ENCODE measurements at places on chromosomes 5 and 9. TPM values are rescaled to one million over a fixed set of nuclear protein-coding genes. Genes with fewer than 3 reads are reported as not detected.
A peak's percentile ranks its signal among the peaks of the same experiment; 100 is the strongest.

The ANXA2R gene
- total RNA-seq: 45.6 TPM

The ASB6 gene
- 28.5 TPM for total RNA-seq

The LAMC3 gene
- total RNA-seq: 1.7 TPM

The CDH6 gene
- total RNA-seq: not detected

The OBP2B gene
- not detected for total RNA-seq

The ANKRD34B gene
- not detected for total RNA-seq

The DRD1 gene
- total RNA-seq: not detected

The PRSS3 gene
- total RNA-seq: not detected

The CAMK4 gene
- total RNA-seq: 202 TPM

The SHISAL2B gene
- not detected for total RNA-seq

DNA sequence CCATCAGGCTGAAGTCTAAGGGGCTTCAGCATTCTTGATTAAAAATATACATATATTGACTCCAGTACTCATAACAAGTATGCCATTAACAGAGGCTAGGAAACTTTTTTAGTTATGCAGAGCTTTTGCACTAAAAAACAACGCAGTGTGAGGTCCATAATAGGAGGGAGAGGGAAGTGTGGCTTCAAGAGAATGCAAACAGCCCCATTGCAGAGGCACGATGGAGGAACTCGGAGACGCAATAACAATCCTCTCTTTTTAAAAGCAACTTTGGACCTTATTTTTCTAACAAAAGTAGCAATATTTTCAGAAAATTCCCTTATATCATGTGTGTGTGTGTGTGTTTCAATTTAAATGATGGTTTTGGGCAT, 150.0 kb upstream of the PTCH1 start:
- no peak overlapping the region for H3K4me3 ChIP-seq

GRCh38 chr9:125444166-125444565, 182.5 kb downstream of the GAPVD1 start:
- peaks cover 38% of the 10 kb centered on the region for H3K36me3 ChIP-seq
- H3K27ac ChIP-seq: no peak overlapping the region
- H3K4me3 ChIP-seq: no peak overlapping the region
- H3K4me1 ChIP-seq: no peaks in the 10 kb centered on the region

DNA sequence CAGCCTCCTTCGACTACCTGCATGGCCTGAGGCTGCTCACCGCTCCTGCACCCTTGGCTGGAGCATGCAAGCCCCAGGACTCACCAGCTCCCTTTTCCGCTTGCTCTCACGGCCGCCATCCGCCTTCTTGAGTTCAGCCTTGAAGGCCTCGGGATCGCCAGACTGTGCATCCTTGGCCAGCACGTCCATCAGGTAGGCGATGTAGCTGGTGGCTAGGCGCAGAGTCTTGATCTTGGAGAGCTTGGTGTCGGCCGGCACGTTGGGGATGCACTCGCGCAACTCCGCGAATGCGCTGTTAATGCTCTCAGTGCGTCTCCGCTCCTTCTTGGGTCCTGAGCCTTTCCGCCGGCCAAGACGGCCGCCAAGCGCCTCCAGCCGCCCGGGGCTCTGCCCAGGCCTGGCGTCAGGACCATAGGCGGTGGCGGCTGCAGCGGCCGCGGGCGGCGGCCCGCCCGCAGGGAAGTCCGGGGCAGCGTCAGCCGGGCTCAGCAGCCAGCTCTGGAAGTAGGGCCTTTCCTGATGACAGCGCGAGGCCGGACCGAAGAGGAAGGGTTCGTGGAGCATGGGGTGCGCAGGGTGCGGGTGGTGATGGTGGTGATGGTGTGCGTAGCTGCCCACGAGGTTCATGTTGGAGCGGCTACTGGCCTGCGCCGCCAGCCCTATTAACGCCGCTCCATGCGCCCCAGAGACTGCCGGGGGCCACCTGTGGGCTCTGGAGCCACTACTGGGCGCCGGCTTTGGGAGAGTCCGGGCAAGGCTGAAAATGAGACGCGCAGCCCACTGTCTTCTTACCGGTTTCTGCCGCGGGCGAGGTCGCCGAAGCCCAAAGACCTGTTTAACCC, 424 bp downstream of the HAND1 start:
- H3K4me1 ChIP-seq: peaks cover 74% of the 10 kb centered on the region
- no peak overlapping the region for H3K27ac ChIP-seq
- peaks cover 100% of the 10 kb centered on the region for H3K27me3 ChIP-seq

GRCh38 chr9:125908136-125908535, 161.0 kb downstream of the PBX3 start:
- no peaks in the 10 kb centered on the region for H3K4me1 ChIP-seq
- DNase-seq: no peak
- no peak overlapping the region for H3K4me3 ChIP-seq
- H3K36me3 ChIP-seq: no peaks in the 10 kb centered on the region
- no peaks in the 10 kb centered on the region for H3K27me3 ChIP-seq

- no peak overlapping the region for H3K4me3 ChIP-seq
- DNase-seq: no peak
- H3K4me1 ChIP-seq: no peaks in the 10 kb centered on the region
- H3K27ac ChIP-seq: no peak overlapping the region
These were observed 140.3 kb downstream of the RASEF start for GRCh38 chr9:82922686-82923085.

GRCh38 chr5:153827397-153827796, 211.3 kb downstream of the FAM114A2 start:
- H3K36me3 ChIP-seq: no peaks in the 10 kb centered on the region
- no peak overlapping the region for H3K4me3 ChIP-seq
- no peak overlapping the region for H3K27ac ChIP-seq
- no peaks in the 10 kb centered on the region for H3K27me3 ChIP-seq

- no peaks in the 10 kb centered on the region for H3K4me1 ChIP-seq
- H3K4me3 ChIP-seq: no peak overlapping the region
- H3K27ac ChIP-seq: no peak overlapping the region
- no peaks in the 10 kb centered on the region for H3K27me3 ChIP-seq
These were observed 42.2 kb upstream of the RNU6ATAC start for GRCh38 chr9:134206311-134207300.

GRCh38 chr5:158769079-158769478, 330.6 kb downstream of the EBF1 start:
- H3K27ac ChIP-seq: no peak overlapping the region
- H3K36me3 ChIP-seq: no peaks in the 10 kb centered on the region
- no peak for DNase-seq
- no peak overlapping the region for H3K4me3 ChIP-seq
- no peaks in the 10 kb centered on the region for H3K27me3 ChIP-seq

DNA sequence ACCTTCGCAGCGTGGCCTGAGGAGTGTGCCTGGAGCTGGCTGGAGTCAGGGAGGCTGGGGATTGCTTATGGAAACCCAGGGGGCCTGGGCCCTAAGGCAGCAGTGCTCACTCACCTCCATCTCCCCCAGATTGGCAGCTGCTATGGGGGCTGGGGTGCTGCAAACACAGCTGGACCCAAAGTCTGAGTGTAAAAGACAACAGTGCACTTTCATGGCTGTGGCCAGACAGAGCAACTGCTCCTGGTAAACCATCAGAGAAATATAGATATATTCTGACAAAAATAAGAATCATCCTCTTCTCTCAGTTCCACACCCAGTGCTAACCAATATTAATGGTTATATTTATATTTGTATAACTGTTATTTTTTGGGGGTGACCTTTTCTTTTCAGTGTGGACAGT, 123.9 kb downstream of the TENT4A start:
- H3K36me3 ChIP-seq: no peaks in the 10 kb centered on the region
- H3K4me3 ChIP-seq: no peak overlapping the region
- H3K27ac ChIP-seq: no peak overlapping the region
- H3K27me3 ChIP-seq: no peaks in the 10 kb centered on the region
- peaks cover 8% of the 10 kb centered on the region for H3K4me1 ChIP-seq

DNA sequence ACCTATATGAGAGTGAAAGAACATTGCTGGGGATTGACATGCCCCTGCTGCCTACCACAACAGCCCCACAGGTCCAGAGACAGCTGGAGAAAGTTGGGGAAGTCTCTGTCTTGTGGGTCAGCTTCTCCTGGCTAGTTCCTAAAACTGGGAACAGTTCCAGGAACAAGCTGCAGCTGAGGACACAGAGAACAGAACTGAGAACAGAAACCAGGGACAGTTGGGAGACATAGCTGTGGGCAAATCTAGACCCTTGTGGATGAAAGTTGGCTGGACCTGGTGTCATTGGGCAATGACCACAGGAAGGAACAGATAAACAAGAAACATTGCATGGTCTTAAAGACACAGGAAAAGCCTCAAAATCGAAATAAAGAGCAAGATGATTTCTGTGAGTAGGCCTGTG, 58.3 kb upstream of the MOCS2 start:
- no peak overlapping the region for H3K4me3 ChIP-seq
- H3K4me1 ChIP-seq: no peaks in the 10 kb centered on the region
- no peaks in the 10 kb centered on the region for H3K27me3 ChIP-seq
- H3K27ac ChIP-seq: no peak overlapping the region
- H3K36me3 ChIP-seq: no peaks in the 10 kb centered on the region

DNA sequence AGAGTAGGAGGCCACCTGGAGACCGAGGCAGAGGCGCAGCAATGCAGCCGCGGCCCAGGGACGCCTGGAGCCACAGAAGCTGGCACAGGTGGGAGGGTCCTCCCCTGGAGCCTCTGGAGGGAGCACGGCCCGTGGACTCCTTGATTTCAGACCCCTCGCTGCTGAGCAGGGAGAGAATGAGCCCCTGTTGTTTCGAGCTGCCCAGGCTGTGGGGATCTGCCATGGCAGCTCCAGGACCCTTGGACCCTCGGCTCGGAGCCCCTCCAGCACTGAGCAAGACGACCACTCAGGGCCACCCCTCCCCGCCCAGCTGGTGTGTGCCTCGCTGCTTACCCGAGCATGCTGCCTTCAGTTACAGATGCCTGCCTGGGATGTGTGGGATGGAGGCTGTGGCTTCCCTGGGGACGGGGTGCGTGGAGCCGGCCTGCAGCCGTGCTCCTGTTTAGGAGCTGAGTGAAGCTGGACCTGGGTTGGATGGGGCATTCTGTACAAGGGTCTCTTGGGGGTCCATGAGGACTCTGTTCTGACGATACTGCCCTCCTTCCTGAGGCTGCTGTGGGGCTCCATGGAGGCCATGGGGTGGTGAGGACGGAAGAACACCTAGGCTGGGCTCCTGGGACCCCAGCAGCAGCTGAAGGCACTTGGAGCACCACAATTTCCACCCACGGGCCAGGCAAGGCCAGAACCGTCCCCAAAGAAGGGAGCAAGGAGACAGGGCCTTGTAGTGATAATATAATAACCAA, 115.1 kb upstream of the LPCAT1 start:
- peaks cover 14% of the 10 kb centered on the region for H3K27me3 ChIP-seq
- no peaks in the 10 kb centered on the region for H3K36me3 ChIP-seq
- H3K4me1 ChIP-seq: peaks cover 16% of the 10 kb centered on the region
- no peak overlapping the region for H3K27ac ChIP-seq

GRCh38 chr9:128150594-128151308, 1.5 kb downstream of the LCN2 start:
- no peak overlapping the region for H3K4me3 ChIP-seq
- no peak overlapping the region for H3K27ac ChIP-seq
- DNase-seq: no peak
- no peaks in the 10 kb centered on the region for H3K4me1 ChIP-seq

- DNase-seq: no peak
- H3K36me3 ChIP-seq: no peaks in the 10 kb centered on the region
- H3K27ac ChIP-seq: no peak overlapping the region
- H3K4me3 ChIP-seq: no peak overlapping the region
- no peaks in the 10 kb centered on the region for H3K4me1 ChIP-seq
These were observed 377.1 kb downstream of the ACTL7B start for GRCh38 chr9:108478431-108479332.

DNA sequence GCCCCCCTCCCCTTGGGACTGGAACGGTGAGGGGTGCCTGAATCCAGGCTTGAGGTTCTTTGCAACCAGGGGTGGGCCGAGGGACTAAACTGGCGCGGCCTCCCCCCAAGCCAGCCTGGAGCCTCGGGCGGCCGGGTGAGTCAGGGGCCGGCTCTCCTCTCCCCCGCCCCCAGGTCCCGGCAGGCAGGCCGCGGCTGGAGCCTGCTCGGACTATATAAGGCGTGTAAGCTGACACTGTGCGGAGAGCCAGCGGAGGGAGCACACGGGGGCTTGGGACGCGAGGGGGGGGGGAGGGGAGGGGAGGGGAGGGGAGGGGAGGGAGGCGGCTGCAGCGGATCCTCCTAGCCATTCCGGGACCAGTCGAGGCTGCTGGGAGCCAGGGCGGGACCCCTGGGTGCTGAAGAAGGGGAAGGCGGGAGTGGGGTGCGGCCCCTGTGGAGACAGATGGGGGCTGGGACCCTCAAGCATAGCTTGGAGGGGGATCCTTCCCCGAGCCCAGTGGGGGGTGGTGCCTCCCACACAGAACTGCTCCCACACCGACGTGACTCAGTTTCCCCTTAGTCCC, 595 bp downstream of the PDLIM7 start:
- no peak overlapping the region for H3K27ac ChIP-seq
- peak overlapping the region; percentile 70 for H3K4me3 ChIP-seq
- H3K27me3 ChIP-seq: no peaks in the 10 kb centered on the region
- no peak for DNase-seq
- H3K4me1 ChIP-seq: peaks cover 50% of the 10 kb centered on the region

- H3K27ac ChIP-seq: no peak overlapping the region
- DNase-seq: no peak
- H3K27me3 ChIP-seq: no peaks in the 10 kb centered on the region
- no peaks in the 10 kb centered on the region for H3K4me1 ChIP-seq
- H3K4me3 ChIP-seq: no peak overlapping the region
These were observed 174.2 kb downstream of the TMEM161B start for GRCh38 chr5:88094403-88094802.

GRCh38 chr5:21685522-21685921, 1167.6 kb downstream of the CDH12 start:
- no peak for DNase-seq
- H3K27me3 ChIP-seq: no peaks in the 10 kb centered on the region
- no peak overlapping the region for H3K27ac ChIP-seq
- no peaks in the 10 kb centered on the region for H3K36me3 ChIP-seq
- no peaks in the 10 kb centered on the region for H3K4me1 ChIP-seq
- no peak overlapping the region for H3K4me3 ChIP-seq

GRCh38 chr5:174383210-174384167, 338.0 kb downstream of the NSG2 start:
- H3K27ac ChIP-seq: no peak overlapping the region
- DNase-seq: no peak
- no peak overlapping the region for H3K4me3 ChIP-seq

- H3K27me3 ChIP-seq: no peaks in the 10 kb centered on the region
- H3K4me1 ChIP-seq: no peaks in the 10 kb centered on the region
- H3K27ac ChIP-seq: no peak overlapping the region
- H3K4me3 ChIP-seq: no peak overlapping the region
These were observed 571.2 kb downstream of the EFNA5 start for GRCh38 chr5:107099506-107099905.

DNA sequence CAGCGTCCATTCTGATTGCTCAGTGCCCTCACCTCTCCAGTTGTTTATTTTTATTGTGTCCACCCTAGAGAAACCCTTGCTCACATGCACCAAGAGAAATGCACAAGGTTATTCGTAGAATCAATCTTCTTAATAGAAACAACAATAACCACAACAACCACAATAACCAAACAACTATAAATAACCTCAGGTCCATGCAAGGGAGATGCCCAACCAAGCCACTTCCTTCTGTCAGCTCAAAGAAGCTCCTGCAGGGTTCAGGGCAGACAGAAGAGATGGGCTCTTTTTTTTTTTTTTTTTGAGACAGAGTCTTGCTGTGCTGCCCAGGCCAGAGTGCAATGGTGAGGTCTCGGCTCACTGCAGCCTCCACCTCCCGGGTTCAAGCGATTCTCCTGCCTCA, 14.9 kb upstream of the TCOF1 start:
- DNase-seq: no peak
- H3K36me3 ChIP-seq: no peaks in the 10 kb centered on the region
- no peak overlapping the region for H3K4me3 ChIP-seq
- peaks cover 3% of the 10 kb centered on the region for H3K4me1 ChIP-seq

GRCh38 chr5:139468421-139468931, 2.3 kb upstream of the SMIM33 start:
- peaks cover 61% of the 10 kb centered on the region for H3K4me1 ChIP-seq
- no peak for DNase-seq
- H3K27me3 ChIP-seq: no peaks in the 10 kb centered on the region
- H3K4me3 ChIP-seq: no peak overlapping the region
- no peak overlapping the region for H3K27ac ChIP-seq
